ENCODE measurements at places on chromosomes 1 and 21. TPM values are rescaled to one million over a fixed set of nuclear protein-coding genes. Genes with fewer than 3 reads are reported as not detected.

C1QTNF12 gene
- total RNA-seq, result 1.1 TPM

SSBP3 gene
- total RNA-seq, result 64.2 TPM

THEMIS2 gene
- 14.2 TPM for total RNA-seq

GBP6 gene
- 0.53 TPM for total RNA-seq

DDAH1 gene
- 0.11 TPM for total RNA-seq

C1orf87 gene
- not detected for total RNA-seq

OR1C1 gene
- total RNA-seq, result not detected

NUP210L gene
- 0.05 TPM for total RNA-seq

GPR37L1 gene
- total RNA-seq, result not detected

CYYR1 gene
- not detected for total RNA-seq

RGL1 gene
- 2.0 TPM for total RNA-seq

ETV3L gene
- total RNA-seq, result not detected

OLFML2B gene
- 0.28 TPM for total RNA-seq

CD46 gene
- 92.7 TPM for total RNA-seq

KRTAP21-2 gene
- not detected for total RNA-seq

NCAM2 gene
- total RNA-seq, result not detected

GPATCH3 gene
- total RNA-seq, result 7.0 TPM

CNKSR1 gene
- 3.0 TPM for total RNA-seq

COA7 gene
- total RNA-seq, result 17.2 TPM

HSD3B1 gene
- total RNA-seq, result not detected

C1orf159 gene
- total RNA-seq, result 11.3 TPM

TPTE gene
- not detected for total RNA-seq

NBPF4 gene
- not detected for total RNA-seq

NRAS gene
- total RNA-seq, result 53.0 TPM

CCT3 gene
- total RNA-seq, result 297 TPM

SLC45A3 gene
- total RNA-seq, result 0.53 TPM

S100B gene
- total RNA-seq, result not detected

JAM2 gene
- total RNA-seq, result 1.2 TPM

RABGGTB gene
- total RNA-seq, result 190 TPM

MFSD2A gene
- 12.8 TPM for total RNA-seq

AK4 gene
- 90.4 TPM for total RNA-seq

SEMA4A gene
- total RNA-seq, result 53.3 TPM

SLFNL1 gene
- 0.14 TPM for total RNA-seq

OR2M3 gene
- total RNA-seq, result not detected

SPRR4 gene
- not detected for total RNA-seq

DYRK1A gene
- 76.9 TPM for total RNA-seq

ITLN1 gene
- total RNA-seq, result not detected

GUCA2A gene
- total RNA-seq, result not detected

Data from activated CD4-positive, alpha-beta T cell treated with anti-CD3 and anti-CD28 coated beads for 36 hours (primary cell).